ENCODE measurements at places on chromosomes 6 and 20.
A peak's percentile ranks its signal among the peaks of the same experiment; 100 is the strongest.

- no peak for DNase-seq
These were observed 209.6 kb upstream of the DTNBP1 start for GRCh38 chr6:15872241-15873103.

- DNase-seq, result no peak
These were observed 988.7 kb downstream of the KIF16B start for GRCh38 chr20:15584507-15584906.

GRCh38 chr6:33199687-33200218 lies 712 bp downstream of the RXRB start:
- DNase-seq, result peak; percentile 66

GRCh38 chr6:97175806-97176205 lies 107.2 kb downstream of the MMS22L start:
- no peak for DNase-seq

DNA sequence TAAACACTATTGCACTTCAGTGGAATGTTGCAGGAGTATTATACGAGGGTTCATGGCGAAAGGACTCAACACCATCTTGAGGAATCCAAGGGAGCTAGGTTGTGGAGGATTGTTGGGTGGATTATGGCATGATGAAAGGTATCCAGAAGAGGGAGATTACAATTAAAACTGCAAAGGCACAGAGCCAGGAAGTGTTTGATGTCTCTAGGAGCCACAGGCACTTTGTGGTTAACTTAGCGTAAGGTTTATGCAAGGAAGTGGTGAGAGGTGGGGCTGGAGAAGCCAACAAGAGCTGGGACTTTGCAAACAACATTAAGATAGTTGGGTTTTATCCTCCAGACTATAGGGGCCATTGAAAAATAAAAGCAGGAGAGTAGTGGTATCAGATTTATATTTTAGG lies 86.6 kb upstream of the TPD52L1 start:
- DNase-seq, result no peak

DNA sequence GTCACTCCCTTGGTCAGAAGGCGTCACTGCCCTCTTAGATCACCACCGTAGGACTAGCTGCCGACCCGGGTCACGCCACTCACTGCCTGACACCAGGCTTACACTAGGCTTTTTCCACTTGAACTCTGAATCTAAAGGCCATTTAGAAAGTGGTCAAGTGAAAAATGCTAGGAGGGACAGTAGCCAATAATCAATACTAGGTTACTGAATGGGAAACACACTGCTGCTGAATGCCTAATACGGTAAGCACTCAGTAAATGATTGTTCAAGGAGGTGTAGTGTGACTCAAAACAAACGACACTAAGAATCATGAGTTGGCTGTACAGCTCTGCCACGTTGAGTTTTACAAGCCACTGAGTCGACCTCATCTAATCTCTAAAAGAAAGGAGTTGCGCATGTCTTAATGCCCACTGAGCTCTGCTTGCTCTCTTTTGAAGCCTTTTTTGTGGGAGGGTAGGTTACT lies 760 bp upstream of the IBTK start:
- DNase-seq, result no peak

DNA sequence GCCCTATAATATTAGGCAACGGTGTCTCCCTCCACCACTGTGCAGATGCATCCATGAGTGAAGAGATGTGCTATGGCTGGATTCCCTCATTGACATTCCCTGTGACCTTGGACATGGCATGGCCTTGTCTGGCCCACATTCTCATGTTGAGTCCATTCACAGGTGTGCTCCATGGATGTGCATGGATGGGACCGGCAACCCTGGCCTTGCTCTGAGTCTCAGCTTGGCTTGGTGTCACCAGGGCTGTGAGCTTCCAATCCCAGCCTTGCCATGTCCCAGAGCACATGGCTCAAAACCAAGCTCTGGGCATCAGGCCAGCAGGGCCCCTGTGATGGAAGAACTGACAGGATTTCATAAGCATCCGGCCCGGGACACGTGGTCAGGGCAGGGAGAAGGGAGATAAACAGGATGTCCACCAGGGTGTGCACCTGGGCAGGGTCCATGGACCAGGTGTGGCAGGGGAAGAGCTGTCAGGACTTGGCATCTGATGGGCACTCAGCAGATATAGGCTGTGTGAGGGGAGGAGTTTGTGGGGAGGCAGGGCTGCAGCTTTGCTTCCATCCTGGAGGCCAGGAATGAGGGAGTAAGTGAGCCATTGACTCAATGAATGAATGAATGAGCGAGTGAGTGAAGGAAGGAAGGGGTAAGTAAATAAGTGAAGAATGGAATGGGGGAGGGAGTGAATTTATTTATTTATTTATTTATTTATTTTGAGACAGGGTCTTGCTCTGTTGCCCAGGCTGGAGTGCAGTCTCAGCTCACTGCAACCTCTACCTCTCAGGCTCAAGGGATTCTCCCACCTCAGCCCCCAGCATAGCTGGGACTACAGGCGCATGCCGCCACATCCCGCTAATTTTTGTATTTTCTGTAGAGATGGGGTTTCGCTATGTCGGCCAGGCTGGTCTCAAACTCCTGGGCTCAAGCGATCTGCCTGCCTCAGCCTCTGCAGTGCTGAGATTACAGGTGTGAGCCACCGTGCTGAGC lies 15.7 kb downstream of the NRSN2 start:
- no peak for DNase-seq

DNA sequence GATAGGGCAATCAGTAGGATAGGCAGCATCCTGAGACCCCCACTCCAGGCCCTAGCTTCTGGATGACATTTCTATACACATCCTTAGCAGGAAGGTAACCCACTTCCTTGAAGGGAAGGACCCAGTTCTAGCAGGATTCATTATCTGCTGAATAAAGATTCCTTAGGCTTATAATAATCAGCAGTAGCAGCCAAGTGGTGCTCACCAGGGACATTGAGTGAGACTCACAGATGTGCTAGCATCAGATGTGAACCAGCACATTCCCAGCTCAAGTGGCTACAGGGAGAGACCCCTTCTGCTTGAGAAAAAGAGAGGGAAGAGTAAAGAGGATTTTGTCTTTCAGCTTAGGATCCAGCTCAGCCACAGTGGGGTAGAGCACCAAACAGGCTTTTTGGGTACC lies 244.8 kb upstream of the UFL1 start:
- DNase-seq, result no peak

- DNase-seq, result no peak
These were observed 26.8 kb upstream of the HSF2 start for GRCh38 chr6:122372647-122373046.

DNA sequence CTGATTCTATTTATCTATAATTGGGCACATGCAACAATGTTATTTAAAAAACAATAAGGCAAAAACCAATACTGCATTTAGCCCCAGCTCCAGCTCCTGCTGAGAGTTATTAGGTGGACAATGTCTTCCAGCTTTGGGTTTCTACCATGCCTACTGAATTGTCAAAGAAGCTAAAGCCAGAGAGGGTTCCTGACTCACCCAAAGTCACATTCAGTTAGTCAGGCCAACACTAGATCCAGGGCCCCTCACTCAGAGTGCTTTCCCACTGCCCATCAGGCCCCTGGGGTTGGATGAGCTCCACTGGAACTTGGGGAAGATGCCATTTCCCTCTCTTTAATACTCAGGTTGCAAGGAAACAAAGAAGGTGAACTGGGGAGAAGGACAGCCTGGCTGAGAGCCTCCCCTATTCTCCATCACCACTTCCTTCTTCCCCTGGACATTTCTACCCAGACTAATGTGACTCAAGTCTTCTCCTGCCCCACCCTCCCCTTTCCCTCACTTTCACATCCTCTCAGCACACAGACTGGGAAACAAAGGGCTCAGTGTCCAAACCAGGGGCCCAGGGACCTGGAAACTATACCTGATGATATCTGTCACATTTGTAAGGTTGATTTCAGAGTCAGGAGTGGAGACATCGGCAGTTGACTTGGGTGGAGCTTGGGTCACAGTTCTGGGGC lies 6.0 kb downstream of the TREM1 start:
- DNase-seq, result no peak

- no peak for DNase-seq
These were observed 34.6 kb upstream of the EPHA7 start for GRCh38 chr6:93453956-93454355.

GRCh38 chr6:68087399-68088133 lies 547.5 kb upstream of the ADGRB3 start:
- DNase-seq, result no peak

DNA sequence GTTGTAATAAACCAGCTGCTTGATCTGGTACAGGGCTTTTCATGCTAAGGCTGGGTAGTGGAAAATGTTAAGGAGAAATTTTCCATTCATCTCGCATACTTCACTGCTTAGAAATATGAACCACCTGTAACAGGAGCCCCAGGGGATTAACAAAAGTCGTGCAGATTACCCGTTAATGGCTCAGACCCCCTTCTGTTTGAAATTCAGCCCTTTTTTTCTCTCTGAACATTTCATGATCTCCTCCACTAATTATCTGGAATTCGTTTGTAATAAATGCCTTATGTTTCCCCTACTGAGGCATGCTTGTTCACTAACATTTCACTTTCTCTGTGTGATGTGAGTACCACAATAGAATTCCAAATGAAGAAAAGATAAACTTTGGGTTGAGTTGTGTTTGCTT lies 336.4 kb upstream of the HSF2 start:
- DNase-seq, result no peak

GRCh38 chr20:24899153-24899552 lies 49.9 kb upstream of the CST7 start:
- no peak for DNase-seq

- no peak for DNase-seq
These were observed 56.7 kb downstream of the CD83 start for GRCh38 chr6:14174226-14174625.

DNA sequence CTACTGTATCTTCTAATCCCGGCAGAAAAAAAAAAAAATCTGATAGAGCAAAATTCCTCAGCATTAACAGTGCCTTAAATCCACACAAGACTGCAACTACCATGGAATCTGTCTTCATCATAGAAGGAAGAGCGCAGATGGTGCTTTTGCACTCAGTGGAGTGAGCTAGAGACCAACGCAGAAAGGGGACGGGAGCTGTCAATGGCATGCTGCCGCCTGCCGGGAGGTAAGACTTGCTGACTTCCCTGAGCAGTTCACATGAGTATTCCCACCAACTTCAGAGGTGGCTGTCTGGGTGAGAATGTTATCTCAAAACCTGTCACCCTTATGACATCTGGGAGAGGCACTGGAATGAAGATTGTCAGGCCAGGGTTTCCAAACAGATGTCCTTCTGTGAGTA lies 35.6 kb downstream of the DZANK1 start:
- DNase-seq, result no peak

- DNase-seq, result no peak
These were observed 34.5 kb downstream of the PLCG1 start for GRCh38 chr20:41171736-41172295.

- DNase-seq, result no peak
These were observed 28.5 kb downstream of the DNMT3B start for GRCh38 chr20:32790751-32791057.

DNA sequence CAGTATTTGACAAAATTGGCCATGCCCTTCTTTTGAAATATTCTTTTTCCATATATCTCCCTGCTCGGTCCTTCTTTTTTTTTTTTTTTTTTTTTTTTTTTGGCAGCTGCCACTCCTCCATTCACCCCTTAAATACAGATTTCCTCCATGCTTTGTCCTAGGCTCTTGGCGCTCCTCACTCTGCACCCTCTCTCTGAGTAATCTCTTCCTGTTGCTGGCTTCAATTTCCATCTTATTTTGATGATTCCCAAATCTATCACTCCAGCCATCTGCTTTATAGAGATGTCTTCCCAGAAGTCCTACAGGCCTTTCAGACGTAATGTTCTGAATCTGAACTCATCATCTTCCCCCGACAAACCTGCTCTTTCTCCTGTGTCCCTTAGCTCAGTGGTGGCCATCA lies 12.8 kb upstream of the KLHL32 start:
- no peak for DNase-seq

- no peak for DNase-seq
These were observed 1092.3 kb downstream of the KHDRBS2 start for GRCh38 chr6:61193771-61194170.

DNA sequence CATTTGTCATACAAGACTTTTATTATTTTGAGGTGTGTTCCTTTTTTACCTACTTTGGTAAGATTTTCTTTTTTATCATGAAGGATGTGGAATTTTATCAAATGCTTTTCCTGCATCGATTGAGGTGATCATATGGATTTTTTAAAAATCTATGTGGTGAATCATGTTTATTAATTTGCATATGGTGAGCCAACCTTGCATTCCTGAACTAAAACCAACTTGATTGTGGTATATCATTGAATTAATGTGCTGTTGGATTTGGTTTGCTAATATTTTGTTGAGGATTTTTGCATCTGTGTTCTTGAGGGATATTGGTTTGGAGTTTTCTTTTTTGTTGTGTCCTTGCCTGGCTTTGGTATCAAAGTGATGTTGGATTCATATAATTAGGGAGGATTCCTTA lies 848.1 kb upstream of the EYS start:
- DNase-seq, result no peak

- DNase-seq, result no peak
These were observed 26.3 kb upstream of the PLCG1 start for GRCh38 chr20:41110930-41111577.

DNA sequence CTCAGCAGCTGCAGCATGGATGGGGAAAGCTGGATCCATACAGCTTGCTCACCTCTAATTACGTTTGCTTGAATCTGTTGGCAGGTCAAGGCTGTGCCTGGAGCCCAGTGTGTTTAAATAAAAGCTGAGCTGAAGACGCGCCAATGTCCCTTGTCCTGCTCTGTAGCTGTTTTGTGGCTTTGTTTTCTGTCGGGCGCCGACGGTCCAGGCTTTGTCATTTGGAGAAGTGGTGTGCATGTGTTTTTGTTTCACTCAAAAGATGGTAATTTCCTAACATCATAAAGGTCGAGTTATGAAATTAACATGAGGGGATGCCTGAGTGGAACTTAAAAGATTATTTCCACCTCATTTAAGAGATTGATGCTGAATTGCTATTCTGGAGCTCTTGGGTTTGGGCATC lies 107.6 kb downstream of the SLC24A3 start:
- no peak for DNase-seq

DNA sequence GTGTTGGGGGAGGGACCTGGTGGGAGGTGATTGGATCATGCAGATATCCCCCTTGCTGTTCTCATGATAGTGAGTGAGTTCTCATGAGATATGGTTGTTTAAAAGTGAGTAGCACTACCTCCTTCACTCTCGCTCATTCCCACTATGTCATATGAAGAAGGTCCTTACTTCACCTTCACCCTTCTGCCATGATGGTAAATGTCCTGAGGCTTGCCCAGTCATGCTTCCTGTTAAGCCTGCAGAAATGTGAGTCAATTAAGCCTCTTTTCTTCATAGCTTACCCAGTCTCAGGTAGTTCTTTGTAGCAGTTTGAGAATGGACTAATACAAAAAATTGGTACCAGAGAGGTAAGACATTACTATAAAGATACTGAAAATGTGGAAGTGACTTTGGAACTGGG lies 425.9 kb downstream of the HTR1B start:
- no peak for DNase-seq

DNA sequence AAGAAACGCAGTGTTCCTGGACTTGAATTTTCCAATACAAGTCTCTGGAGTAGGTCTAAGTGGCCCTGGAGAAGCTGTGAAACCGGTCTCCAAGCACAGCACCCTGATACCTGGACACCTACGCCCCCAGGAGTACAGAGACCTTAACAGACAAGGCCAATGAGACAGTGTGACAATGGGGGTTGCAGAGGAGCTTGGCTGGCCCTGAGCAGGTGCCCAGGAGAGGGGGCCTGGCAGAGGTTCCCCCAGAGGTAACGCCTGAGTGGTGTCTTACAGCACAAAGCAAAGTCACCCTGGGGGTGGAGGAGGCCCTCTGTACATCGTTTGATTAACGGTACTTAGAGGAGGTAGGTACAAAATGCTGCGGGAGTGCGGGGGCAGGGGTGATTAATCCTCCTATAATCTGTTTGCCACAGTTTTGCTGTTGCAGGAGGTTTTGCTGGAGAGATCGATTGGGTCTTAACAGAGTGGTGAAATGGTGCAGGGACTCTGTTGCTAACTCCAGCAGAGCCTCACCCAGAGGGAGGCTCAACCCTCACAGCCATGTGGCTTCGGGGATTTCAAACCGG lies 37.3 kb upstream of the APCDD1L start:
- DNase-seq, result no peak
